Fibroblast of skin of right biceps (primary cell): ENCODE measurements at places on chromosomes 16 and 17.

DNA sequence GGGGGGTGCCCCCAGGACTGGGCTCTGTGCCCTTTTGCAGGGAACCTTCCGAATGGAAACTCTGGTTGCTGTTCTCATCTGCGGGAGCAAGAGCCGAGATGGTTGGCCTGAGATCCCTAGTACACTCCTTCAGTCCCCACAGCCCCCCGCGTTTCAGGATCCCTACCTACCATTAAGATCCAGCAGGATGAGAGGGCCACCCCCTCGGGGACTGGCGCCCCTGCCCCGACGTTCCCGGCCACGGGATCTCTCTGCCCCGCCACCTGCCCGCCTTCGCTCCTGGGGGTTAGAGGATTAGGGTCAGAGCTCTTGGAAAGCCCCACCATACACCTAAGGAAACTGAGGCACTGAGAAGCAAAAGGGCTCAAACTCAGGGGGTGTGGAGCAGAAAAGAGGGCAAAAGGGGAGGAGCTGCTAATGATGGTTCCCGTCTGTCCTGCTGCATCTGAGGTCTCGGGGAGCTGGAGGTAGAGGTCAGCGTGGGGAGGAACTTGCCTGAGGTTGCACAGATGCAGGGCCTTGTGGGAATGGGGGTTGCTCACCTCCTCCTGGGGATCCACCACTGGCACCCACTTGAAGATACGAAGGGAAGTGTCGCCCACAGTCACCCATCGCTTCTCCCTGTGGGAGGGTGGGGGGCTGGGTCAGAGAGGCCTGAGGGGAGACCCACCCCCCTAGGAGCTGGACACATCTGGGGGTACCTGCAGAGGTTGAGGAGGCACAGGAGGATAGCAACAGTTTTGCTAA is 1.0 kb downstream of the BCL7C start:
- no peak for DNase-seq

GRCh38 chr17:50037321-50038107 is 18.4 kb upstream of the ITGA3 start:
- DNase-seq: peak; percentile 72

DNA sequence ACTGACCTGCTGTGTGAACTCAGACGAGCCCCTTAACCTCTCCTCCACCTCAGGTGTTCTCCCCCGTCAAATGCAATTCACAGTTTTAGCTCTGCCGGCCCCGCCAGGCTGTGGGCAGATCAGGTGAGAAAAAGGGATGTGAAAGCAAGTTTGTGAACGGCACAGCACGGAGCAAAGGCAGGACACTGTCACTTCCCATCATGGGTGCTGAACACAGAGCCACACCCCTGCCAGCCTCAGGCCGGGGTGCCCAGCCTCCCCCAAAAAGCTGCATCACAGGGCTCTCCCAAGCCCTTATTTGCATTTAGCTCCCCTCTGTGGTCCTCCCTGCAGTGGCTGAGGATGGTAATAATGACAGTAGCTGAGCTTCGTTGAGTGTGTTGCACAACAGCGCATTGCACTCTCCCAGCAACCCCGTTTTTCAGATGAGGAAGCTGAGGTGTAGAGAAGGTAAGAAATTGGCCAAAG is 88.8 kb upstream of the TNRC6C start:
- no peak for DNase-seq

DNA sequence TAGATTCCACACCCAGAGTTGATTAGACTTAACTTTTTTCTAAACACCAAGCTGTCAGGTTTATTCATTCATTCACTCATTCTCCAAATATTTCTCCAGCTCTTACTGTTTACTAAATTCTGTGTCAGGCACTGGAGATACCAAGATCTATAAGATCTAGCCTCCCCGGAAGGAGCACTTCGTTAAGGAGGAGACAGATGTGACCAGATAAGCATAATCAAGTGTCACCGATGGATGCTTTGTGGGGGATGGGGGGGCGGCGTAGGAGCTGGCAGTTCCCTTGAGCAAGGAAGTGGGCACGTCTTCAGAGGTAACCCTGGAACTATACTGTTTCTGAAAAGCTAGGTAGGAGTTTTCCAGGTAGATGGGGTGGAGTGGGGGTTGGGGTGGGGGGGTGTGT is 3.8 kb upstream of the RPL26 start:
- DNase-seq: no peak

DNA sequence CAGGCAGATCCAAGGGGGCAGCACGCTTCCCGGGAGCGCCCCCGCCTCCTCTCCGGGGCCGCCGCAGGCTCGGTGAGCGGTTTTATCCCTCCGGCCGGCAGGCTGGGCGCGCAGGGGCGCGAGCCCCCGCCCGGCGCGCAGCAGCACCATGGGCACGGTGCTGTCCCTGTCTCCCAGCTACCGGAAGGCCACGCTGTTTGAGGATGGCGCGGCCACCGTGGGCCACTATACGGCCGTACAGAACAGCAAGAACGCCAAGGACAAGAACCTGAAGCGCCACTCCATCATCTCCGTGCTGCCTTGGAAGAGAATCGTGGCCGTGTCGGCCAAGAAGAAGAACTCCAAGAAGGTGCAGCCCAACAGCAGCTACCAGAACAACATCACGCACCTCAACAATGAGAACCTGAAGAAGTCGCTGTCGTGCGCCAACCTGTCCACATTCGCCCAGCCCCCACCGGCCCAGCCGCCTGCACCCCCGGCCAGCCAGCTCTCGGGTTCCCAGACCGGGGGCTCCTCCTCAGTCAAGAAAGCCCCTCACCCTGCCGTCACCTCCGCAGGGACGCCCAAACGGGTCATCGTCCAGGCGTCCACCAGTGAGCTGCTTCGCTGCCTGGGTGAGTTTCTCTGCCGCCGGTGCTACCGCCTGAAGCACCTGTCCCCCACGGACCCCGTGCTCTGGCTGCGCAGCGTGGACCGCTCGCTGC is 832 bp downstream of the CDK5R1 start:
- peak; percentile 31 for DNase-seq
